ENCODE measurements at places on chromosomes 7 and 10. TPM values are rescaled to one million over a fixed set of nuclear protein-coding genes. Genes with fewer than 3 reads are reported as not detected.
A peak's percentile ranks its signal among the peaks of the same experiment; 100 is the strongest.

DNA sequence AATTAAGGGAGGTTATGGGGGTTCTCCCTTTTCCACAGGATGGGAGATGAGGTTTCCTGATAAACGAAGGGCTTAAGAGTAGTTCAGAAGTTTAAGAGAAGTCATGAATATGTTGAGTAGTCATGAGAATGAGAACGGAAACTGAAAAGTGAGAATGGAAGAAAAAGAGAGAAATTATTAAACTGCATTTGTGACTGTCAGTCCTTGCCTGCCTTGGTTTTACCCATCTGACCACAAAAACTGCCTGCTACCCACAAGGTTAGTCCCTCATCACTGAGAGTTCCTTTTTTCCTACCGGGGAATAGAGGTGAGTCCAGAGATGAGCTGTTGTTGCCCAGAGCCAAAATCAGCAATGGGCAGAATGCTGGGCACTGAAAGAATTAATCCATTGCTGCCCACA, 174.1 kb upstream of the BET1 start:
- no peaks in the 10 kb centered on the region for H3K27me3 ChIP-seq
- no peaks in the 10 kb centered on the region for H3K36me3 ChIP-seq
- no peak overlapping the region for H3K4me3 ChIP-seq

DNA sequence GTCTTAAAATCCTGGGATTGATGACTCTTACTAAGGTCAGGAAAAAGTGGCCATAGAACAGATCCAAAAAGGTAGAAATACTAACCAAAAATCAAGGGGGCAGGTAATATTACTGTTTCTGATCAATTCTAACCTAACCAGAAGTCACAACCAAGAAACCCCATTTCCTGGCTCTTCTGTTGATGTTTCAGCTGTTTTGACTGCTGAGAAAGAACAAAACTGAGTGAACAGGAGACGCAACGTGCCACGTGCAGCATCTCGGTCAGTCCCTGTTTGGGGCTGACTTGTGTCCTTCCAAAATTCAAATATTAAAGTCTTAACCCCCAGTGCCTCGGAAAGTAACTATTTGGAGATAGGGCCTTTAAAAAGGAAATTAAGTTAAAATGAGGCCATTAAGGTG, 56.8 kb downstream of the JAZF1 start:
- no peak for DNase-seq
- no peaks in the 10 kb centered on the region for H3K36me3 ChIP-seq
- H3K4me1 ChIP-seq, result peaks cover 14% of the 10 kb centered on the region
- H3K27ac ChIP-seq, result no peak overlapping the region

DNA sequence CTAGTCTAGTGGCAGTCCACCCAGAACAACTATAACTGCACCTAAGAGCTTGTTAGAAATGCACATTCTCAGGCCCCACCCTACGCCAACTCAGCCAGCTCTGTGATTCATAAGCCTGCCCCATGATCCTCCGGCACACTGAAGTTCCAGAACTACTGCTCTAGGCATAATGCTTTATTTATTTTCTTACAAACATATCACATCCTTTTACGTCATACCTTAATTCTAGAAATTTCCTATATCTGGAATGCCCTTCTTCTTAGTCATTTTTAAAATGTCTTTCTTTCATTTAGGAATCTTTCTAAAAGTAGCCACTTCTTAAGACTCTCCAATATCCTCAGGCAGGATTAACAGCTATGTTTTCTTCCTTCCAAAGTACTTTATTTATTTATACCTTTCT, 480.1 kb downstream of the INHBA start:
- DNase-seq, result no peak
- no peaks in the 10 kb centered on the region for H3K36me3 ChIP-seq
- no peak overlapping the region for H3K4me3 ChIP-seq
- no peak overlapping the region for H3K27ac ChIP-seq

- DNase-seq, result no peak
- H3K4me1 ChIP-seq, result peaks cover 26% of the 10 kb centered on the region
- peaks cover 39% of the 10 kb centered on the region for H3K27me3 ChIP-seq
- H3K36me3 ChIP-seq, result no peaks in the 10 kb centered on the region
- H3K4me3 ChIP-seq, result peak overlapping the region; percentile 25
- H3K27ac ChIP-seq, result no peak overlapping the region
Measured at GRCh38 chr10:22333167-22333974, 11.9 kb upstream of the SPAG6 start.

DNA sequence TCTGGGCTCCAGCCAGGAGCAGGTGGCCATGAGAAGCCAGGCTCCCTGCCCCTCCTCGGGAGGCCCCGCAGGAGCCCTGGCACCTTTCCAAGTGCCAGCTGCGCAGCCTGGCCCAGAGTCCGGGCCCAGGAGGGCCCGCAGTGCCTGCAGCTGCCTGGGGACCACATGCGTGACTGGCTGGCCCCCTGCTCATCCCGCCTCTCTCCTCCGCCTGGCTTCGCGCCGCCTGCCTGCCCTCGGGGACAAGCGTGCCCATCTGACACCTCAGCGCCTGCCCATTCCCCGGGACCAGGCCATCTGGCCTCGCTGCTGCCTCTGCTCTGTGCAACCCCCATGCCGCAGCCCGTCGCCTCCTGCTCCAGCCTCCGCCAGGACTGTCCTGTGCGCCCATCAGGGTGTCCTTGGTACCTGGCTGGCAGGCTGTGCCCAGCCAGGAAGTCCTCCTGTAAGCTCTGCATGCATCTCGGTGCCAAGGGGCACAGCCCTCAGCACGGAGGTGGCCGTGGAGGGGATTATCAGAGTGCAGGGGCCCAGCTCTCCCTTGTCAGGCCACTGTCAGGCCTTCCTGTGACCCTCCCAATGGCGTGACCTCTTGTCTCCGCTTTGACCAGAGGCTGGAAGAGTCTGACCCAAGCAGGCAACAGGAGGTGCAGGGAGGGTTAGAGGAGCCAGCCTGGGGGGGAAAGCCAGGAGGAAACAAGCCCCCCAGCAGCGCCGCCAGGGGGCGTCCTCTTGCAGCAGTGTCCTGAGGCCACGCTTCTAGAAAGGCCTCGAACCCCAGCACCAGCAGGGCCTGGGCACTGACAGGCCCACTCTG, 50.5 kb downstream of the TMEM209 start:
- no peak overlapping the region for H3K27ac ChIP-seq
- H3K36me3 ChIP-seq, result no peaks in the 10 kb centered on the region
- DNase-seq, result no peak
- no peaks in the 10 kb centered on the region for H3K27me3 ChIP-seq
- H3K4me3 ChIP-seq, result no peak overlapping the region

GRCh38 chr10:4162571-4163286, 377.7 kb upstream of the KLF6 start:
- no peak for DNase-seq
- no peak overlapping the region for H3K4me3 ChIP-seq
- H3K4me1 ChIP-seq, result peaks cover 4% of the 10 kb centered on the region

- no peak overlapping the region for H3K27ac ChIP-seq
- H3K27me3 ChIP-seq, result no peaks in the 10 kb centered on the region
- no peak for DNase-seq
- no peaks in the 10 kb centered on the region for H3K36me3 ChIP-seq
- H3K4me1 ChIP-seq, result no peaks in the 10 kb centered on the region
Measured at GRCh38 chr7:95905167-95905566, 132.8 kb downstream of the DYNC1I1 start.

DNA sequence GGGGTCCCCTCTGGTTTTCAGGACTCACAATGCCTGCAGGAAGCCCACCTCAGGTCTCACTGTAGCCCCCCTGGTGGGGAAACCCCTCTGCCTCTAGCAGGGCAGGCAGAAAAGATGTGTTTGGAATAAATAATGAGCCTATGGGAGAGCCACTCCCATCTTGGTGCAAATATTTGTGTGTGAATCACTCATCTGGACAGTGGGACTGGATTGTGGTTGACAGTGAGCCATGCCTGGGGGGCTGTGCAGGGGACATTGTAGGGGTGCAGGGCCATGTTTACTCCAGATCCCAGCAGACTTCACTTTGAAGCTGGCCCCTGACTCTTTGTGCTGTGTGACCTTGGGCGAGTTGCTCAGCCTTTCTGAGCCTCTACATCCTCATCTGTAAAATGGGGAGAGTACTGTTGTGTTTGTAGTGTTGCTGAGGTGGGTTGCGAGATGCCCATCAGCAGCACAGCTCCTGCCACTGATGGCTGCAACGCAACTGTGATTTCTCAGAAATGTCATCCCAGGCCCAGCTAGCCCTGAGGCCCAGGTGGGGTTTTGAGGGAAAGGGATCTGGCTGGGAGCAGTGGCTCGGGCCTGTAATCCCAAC, 20.7 kb downstream of the GTF2IRD1 start:
- H3K36me3 ChIP-seq, result no peaks in the 10 kb centered on the region
- no peak overlapping the region for H3K27ac ChIP-seq
- DNase-seq, result no peak

DNA sequence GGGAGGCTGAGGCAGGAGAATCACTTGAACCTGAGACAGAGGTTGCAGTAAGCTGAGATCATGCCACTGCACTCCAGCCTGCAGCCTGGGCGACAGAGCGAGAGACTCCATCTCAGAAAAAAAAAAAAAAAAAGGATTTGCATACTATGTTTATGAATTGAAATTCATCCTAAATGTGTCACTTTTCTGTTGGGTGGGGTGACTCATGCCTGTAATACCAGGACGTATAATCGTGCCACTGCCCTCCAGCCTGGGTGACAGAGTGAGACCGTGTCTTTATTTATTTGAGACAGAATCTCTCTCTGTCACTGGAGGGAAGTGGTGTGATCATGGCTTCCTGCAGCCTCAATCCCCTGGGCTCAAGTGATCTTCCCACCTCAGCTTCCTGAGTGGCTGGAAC, 5.8 kb downstream of the ZNF212 start:
- no peak overlapping the region for H3K4me3 ChIP-seq
- no peaks in the 10 kb centered on the region for H3K36me3 ChIP-seq
- DNase-seq, result no peak
- H3K4me1 ChIP-seq, result peaks cover 14% of the 10 kb centered on the region
- H3K27me3 ChIP-seq, result no peaks in the 10 kb centered on the region
- no peak overlapping the region for H3K27ac ChIP-seq

GRCh38 chr10:21364196-21365114, 161.0 kb downstream of the SKIDA1 start:
- no peaks in the 10 kb centered on the region for H3K36me3 ChIP-seq
- H3K27ac ChIP-seq, result peak overlapping the region; percentile 72
- no peak for DNase-seq
- peaks cover 5% of the 10 kb centered on the region for H3K4me1 ChIP-seq

- no peak overlapping the region for H3K27ac ChIP-seq
- H3K4me3 ChIP-seq, result no peak overlapping the region
- no peak for DNase-seq
- no peaks in the 10 kb centered on the region for H3K36me3 ChIP-seq
- H3K27me3 ChIP-seq, result no peaks in the 10 kb centered on the region
Measured at GRCh38 chr10:50937230-50937907, 51.9 kb upstream of the A1CF start.

DNA sequence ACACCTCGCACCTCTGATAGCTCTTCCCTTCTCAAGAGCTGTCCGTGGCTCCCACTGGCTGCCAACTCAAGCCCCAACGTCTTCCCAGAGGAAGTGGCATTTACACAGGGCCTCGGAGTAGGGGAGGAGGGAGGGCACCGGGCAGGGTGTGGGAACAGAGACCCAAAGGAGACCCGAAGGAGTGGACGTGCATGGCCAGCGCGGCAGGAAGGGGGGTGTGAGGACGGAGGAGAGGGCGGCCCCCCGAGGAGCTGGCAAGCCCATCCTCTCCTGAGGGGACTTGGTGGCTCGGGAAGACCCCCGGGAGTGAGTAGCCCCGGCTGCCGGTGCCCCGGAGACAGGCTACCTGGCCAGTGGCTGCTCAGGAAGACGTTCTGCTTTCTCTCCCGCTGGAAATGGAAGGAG, 85.9 kb downstream of the FOXL3 start:
- peaks cover 58% of the 10 kb centered on the region for H3K27me3 ChIP-seq
- no peak overlapping the region for H3K27ac ChIP-seq
- DNase-seq, result no peak
- H3K36me3 ChIP-seq, result no peaks in the 10 kb centered on the region

GRCh38 chr10:74623786-74624185, 202.6 kb upstream of the KAT6B start:
- no peak overlapping the region for H3K27ac ChIP-seq
- H3K4me3 ChIP-seq, result no peak overlapping the region
- H3K4me1 ChIP-seq, result no peaks in the 10 kb centered on the region
- no peak for DNase-seq
- no peaks in the 10 kb centered on the region for H3K36me3 ChIP-seq

- H3K4me3 ChIP-seq, result peak overlapping the region; percentile 66
- H3K27me3 ChIP-seq, result no peaks in the 10 kb centered on the region
- H3K4me1 ChIP-seq, result peaks cover 3% of the 10 kb centered on the region
- no peak for DNase-seq
- no peaks in the 10 kb centered on the region for H3K36me3 ChIP-seq
Measured at GRCh38 chr10:7665767-7666166, 999 bp downstream of the ITIH5 start.

DNA sequence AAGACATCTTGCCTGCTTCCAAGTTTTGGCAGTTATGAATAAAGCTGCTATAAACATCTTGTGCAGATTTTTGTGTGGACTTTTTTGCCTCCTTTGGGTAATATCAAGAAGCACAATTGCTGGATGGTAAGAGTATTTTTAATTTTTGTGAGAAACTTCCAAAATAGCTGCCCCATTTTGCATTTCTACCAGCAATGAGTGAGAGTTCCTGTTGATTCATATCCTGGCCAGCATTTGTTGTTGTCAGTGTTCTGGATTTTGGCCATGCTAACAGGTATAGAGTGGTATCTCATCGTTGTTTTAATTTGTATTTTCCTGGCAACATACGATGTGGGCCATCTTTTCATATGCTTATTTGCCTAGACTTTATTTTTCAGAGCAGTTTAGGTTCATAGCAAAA, 53.9 kb downstream of the BTAF1 start:
- peaks cover 60% of the 10 kb centered on the region for H3K36me3 ChIP-seq
- H3K4me3 ChIP-seq, result no peak overlapping the region
- no peak for DNase-seq
- H3K4me1 ChIP-seq, result no peaks in the 10 kb centered on the region
- no peak overlapping the region for H3K27ac ChIP-seq
- H3K27me3 ChIP-seq, result no peaks in the 10 kb centered on the region

- no peaks in the 10 kb centered on the region for H3K27me3 ChIP-seq
- peaks cover 9% of the 10 kb centered on the region for H3K4me1 ChIP-seq
- H3K4me3 ChIP-seq, result no peak overlapping the region
- DNase-seq, result no peak
- H3K27ac ChIP-seq, result no peak overlapping the region
Measured at GRCh38 chr10:17344206-17344605, 110.2 kb downstream of the ST8SIA6 start.

Gene KLF14
- under 0.01 TPM for total RNA-seq

Gene MOSPD3
- 11.6 TPM for total RNA-seq

Gene PPP1R17
- total RNA-seq, result not detected

Gene FAM20C
- total RNA-seq, result 12.6 TPM

Gene UNCX
- not detected for total RNA-seq

Gene SUFU
- total RNA-seq, result 8.9 TPM

Gene CYP2E1
- 7.8 TPM for total RNA-seq

Gene OGDH
- 68.9 TPM for total RNA-seq

Gene ATOH7
- total RNA-seq, result not detected

Gene TAS2R5
- total RNA-seq, result 2.3 TPM

Gene OPN1SW
- not detected for total RNA-seq

Gene C10orf62
- not detected for total RNA-seq
